Mucosa of descending colon (tissue), 3 donors: ENCODE measurements at places on chromosomes 3 and 15.

GRCh38 chr3:108381529-108382140, 85.3 kb downstream of the HHLA2 start:
- DNase-seq = no peak

- DNase-seq = no peak
These were observed 48.4 kb downstream of the HES1 start for GRCh38 chr3:194184265-194184751.

DNA sequence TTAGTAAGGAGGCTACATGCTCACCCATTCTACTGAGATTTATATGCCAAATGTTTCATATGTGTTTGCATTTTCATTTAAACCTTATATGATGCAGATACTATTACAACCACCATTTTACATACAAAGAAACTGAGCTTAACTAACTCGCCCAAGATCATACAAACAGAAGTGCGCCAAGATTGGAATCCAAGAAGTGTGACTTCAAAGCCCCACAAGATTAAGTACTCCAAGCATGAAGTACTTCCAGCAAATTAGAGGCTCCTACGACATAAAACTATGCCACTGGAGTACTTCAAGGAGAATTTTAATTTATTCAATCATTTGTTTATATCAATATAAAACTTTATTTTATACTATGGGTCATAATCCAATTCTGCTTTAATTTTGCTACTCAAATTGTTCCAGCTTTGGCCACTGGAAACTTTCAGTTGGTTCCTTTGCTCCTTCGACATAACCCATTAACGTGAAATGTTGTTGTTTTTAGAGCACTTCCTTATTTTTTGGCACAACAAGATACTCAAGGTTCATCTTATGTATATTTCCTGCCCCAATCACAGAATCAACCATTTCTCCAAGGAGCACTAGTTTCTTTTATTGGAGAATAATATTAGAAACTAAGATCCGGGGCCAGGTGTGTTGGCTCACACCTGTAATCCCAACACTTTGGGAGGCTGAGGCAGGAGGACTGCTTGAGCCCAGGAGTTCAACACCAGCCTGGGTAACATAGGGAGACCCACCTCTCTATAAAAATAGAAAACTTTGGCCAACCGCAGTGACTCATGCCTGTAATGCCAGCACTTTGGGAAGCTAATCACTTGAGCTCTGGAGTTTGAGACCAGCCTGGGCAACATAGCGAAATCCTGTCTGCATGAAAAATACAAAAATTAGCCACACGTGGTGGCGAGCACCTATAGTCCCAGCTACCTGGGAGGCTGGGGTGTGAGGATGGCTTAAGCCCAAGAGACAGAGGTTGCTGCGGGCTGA, 10.4 kb downstream of the INO80 start:
- DNase-seq = no peak

DNA sequence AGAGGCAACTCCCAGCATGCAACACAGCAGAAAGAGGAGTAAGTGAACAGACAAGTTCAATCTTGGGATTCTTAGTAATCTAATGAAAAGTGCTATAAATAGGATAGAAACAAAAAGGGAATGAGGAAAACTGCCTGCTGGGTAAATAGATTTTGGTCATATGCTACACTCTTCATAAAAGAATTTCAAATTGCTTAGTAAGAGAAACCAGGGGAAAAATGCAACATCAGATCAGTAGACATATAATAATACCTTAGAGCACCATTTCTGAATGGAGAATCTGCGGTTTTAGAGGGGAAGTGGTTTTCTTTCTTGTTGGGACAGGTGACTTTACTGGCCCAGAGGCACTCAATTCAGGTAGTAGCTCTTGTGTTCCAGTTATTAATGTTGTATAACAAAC, 13.4 kb upstream of the TBC1D5 start:
- no peak for DNase-seq

- no peak for DNase-seq
These were observed 48.2 kb upstream of the PHLDB2 start for GRCh38 chr3:111810909-111811308.

- no peak for DNase-seq
These were observed 61.6 kb downstream of the NEK10 start for GRCh38 chr3:27307566-27307965.

- DNase-seq = no peak
These were observed 65.0 kb downstream of the CLDN11 start for GRCh38 chr3:170483485-170484262.

DNA sequence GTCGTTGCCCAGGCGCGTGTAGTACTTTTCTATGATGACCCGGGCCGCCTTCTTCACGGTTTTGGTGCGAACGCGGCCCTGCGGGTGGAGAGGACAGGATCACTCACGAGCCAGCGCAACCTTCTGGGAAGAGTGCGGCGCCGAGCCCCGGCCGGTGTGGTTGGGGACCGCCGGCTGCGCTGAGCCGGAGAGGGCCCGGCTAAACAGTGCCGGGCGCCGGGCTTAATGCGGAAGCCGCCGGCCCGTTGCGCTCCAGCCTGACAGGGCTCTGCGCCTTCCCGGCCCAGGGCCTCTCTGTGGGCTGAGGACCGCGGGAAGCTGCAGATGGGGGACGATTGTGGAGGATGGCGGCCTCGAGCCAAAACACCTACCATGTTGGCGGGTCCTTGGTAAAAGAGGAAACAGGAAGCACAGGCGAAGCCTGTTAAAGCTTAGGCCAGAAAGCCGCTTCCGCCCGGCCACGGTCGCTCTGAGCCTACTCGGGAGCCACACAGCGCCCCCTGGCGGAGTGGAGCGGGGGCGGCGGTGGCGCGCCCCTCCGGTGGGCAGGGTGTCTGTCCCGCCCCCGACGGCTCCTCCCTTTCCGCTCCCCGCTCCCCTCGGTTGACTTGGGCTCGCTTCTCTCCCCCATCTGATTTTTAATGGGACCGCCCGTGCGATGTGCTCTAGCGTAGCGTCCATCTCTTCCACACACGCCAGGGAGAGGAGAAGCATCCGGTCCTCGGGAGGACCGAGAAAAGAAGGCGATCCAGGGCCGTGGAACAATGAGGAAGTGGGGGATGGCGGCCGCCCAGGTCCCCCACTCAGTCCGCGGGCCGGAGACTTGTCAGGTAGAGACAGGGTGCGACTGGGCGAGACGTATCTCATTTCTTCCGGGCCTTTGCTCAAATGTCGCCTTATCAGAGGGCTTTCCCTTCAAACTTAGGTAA, at the start of gene RPS17:
TSS of gene RPS17 (minus strand) at position 403 of the 929 bp plus-strand sequence. CDS start at position 374, 29 bp downstream.
- DNase-seq = peak; percentile 99

DNA sequence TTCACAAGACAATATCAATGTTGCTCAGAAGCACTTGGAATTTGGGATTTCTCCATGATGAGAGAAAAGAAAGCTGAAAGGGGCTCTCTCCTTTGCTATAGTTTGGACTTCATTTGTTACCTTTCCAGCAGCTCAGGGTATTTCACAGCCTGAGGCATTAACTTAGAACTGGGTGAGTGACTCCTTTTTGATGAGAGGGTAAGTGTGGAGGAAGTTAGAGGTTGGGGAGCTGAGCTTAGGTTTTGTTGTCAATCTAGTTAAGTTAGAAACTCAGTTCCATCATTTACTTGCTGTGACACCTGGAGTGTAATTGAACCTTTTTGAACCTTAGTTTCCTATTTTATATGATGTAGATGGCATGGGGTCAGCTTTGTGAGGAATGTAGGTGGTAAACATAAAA, 359.1 kb downstream of the PDCD6IP start:
- DNase-seq = no peak

DNA sequence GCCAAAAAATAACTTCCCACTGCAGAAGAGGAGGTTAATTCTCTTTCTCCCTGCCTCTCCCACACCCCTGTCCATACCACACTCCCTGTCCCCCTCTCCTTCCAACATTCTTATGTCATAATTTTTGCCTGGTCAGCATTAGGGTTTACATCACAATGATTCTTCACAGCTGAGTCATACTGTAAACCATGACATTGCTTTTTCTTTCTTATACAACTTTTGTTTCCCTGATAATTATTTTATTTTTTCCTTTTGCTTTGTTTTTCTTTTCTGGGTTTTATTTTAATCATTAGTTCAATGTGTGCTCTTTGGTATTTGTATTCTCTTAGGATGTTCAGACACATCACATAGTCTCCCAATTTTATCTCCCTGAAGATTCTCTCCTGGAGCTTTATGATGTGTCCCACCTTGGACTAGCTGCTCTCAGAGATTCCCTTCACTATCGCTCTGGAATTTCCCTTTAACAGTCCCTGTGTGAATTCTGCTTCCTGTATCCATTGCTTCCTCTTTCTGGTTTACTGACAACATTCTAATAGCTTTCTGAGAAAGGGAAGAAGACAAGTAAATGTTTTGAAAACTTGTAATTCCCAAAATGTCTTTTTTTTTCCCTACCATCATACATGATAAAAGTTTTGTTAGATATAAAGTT, 70.7 kb downstream of the SOX2 start:
- no peak for DNase-seq

DNA sequence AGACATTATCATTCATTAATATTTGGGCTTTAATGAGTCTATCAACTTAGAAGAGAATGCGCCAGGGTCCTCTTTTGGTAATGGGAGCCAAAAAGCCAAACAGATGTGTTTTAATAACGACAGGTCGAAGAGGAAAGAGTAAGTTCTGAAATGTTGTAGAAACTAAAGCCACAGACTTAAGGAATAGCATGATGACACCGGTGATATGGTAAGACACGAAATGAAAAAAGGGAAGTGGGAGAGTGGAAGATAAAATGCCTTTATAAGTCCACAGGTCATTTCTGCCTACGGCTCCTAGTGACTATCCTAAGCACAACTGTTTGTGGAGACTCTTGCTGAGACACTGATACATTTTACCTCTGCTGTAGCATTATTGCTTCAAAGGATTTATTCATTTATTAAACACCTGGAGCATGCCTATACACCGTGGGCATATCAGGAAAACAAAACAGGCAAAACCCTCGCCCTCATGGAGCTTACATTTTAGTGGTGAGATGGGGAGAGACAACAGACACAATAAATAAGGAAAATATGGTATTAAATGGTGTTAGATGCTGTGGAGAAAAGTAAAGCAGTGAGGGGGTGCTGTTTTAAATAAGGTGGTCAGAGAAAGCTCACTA, 11.7 kb upstream of the CD47 start:
- no peak for DNase-seq

DNA sequence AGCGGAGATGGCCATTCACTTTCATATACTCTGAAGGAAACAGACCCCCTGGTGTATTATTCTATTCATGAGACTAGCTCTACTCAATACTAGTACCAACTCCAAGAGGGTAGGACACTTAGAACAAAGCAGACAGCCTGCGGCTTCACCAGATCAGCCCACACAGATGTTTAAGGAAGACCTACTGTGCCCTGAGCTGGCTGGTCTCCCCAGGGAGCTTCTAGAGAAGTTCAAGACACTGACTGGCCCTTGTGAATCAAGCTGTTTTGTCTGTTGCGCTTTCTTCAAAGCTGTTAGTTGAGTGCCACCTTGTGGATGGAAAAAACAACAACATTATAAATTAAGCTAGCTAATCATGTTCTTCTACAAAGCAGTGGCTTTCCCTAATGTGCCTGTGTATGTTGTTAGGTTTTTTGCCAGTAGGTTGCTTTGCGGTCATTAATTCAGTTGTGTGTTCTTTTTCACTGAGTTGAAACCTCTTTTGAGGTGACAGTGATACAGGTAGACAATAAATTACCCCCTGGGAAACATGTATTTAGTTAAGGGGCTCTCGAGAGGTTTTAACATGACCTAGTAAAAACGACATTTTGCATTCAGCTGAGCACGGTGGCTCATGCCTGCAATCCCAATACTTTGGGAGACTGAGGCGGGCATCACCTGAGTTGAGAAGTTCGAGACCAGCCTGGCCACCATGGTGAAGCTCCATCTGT, 64.2 kb upstream of the MYZAP start:
- DNase-seq = peak; percentile 52

- no peak for DNase-seq
These were observed 26.1 kb upstream of the NECTIN3 start for GRCh38 chr3:111045564-111045963.

DNA sequence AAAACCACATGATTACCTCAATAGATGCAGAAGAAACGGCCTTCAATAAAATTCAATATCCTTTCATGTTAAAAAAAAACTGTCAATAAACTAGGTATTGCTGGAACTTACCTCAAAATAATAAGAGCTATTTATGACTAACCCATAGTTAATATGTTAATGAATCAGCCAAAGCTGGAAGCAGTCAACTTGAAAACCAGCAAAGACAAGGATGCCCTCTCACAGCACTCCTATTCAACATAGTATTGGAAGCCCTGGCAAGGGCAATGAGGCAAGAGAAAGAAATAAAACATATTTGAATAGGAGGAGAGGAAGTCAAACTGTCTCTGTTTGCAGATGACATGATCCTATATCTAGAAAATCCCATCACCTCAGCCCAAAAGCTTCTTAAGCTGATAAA, 456.1 kb downstream of the OCA2 start:
- no peak for DNase-seq

DNA sequence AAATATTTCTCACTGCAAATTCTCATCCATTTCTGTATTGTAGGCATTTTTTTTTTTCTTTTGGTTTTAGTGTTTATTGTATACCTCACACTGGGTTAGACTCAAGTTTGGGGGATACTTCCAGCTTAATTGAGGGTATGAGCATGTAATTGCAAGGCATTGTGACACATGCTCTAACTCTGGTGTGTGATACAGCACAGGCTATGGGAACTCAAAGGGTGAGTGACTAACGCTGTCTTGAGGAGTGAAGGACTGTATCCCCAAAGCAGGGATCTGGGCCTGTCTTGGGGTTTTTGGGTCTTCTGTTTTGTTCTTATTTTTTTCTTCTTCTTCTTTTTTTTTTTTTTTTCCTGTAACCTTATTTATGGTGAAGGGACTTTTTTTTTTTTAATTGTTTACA, 26.9 kb downstream of the MAP2K1 start:
- no peak for DNase-seq

DNA sequence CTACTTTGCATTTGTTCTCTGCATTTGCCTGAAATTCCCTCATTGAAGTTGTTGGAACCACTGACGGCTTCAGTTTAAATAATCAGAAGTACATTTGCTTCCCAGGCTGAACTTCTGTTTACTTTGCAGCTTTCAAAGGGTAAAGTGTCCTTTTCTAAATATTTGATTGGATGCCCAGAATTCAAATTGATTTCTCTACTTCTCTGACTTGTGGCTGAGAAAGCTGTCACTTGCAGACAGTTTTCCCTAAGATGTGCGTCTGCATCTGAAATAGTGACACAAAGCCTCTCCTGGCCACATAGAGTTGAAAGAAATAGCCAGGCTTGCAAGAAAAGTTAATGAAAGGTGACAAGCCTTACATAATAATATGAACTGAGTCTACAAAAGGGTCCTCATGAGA, 299.6 kb downstream of the THSD4 start:
- no peak for DNase-seq

DNA sequence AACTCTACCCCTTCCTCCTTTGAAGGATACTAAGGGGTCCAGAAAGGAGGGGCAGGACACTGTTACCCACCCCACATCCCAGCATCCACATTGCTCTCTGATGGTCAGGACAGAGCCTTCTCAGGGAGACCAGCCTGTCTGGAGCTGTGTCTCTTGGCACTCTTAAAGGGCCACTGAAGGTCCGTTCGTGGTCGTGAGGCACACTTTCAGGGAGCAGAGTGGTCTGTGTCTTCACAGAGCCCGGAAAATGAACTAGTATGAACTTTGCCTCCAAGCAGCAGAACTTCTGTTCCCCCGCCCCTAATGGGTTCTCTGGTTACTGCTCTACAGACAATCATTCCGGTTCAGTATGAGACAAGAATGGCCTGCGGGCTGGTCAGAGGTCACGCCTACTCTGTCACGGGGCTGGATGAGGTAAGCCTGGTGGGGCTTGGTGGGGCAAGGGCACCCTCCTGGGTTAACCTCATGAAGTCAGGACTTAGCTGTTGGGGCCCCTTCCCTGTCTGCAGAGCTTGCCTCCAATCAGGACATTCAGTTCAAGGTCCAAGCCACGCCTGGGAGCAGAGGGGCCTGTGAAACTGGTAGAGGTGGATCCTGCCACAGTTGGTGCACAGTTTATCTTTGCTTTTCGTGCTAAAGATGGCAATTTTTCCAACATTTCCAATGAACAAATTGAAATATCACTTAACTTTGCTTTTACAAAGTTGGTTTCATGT, 33.2 kb downstream of the CAPN3 start:
- DNase-seq = peak; percentile 85
